ENCODE measurements at places on chromosomes 5 and 9.

GRCh38 chr5:103005276-103005675 lies 114.7 kb downstream of the GIN1 start:
- no peak for DNase-seq

GRCh38 chr9:93108291-93109041 lies 12.4 kb downstream of the CARD19 start:
- no peak for DNase-seq

- no peak for DNase-seq
Observed at GRCh38 chr5:78361631-78361993, 1.2 kb downstream of the SCAMP1 start.

GRCh38 chr5:42718591-42718990 lies 38.0 kb upstream of the CCDC152 start:
- DNase-seq: peak; percentile 23

DNA sequence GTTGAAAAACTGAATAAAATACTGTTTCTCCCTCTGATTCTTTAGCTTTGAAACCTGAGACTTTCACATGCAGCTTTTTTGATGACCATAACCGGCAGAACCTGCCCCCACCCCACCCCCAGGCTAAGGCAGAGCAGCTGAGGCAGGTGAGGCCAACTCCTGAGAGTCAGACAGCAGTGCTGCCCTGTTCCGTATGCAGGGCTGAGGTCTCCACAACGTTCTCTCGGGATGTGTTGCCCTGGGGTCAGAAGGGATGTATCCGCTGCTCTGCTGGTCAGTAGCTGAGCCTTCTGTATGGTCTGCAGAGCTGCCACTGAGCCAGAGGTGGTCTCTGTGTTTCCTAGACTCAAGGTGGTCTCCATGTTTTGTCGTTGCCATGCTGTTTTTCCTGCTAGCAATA lies 190.5 kb downstream of the AOPEP start:
- DNase-seq: no peak

GRCh38 chr9:114156657-114157421 lies 1.5 kb downstream of the COL27A1 start:
- DNase-seq: peak; percentile 80

- DNase-seq: peak; percentile 62
Observed at GRCh38 chr5:150164211-150164980, 2.2 kb upstream of the CDX1 start.

DNA sequence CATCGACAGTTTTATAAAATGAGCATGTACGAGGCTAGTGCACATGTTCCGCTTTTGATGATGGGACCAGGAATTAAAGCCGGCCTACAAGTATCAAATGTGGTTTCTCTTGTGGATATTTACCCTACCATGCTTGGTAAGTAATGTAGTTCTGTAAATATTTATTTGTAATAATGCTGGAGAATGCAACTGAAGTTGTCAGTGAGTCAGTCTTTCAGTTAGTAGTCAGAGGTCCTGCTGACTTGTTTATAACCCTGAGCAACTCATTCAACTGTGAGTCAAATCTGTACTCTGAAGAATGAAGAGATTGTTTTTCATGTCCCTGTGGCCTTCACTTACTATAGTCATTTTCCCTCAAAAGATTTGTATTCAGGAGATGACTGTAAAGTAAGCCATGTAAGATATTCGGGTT lies 28.4 kb upstream of the GPR150 start:
- peak; percentile 89 for DNase-seq

GRCh38 chr5:41882765-41883164 lies 12.5 kb upstream of the OXCT1 start:
- DNase-seq: no peak

DNA sequence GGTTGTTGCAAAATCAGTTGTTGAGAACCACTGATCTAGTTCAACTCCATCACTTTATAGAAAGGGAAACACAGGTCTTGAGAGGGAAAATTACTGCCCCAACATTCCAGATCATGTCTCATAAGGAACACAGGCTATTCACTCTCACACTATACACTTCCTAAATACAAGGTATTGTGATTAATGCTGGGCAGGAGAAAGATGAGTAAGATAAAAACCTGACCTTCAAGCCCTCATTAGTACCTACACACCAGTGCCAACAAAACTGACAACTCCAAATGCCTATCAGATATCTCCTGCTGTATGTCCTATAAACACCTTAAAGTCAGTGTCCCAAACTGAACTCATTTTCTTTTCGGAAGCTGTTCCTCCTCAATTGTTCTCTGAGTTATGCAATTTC lies 8.2 kb downstream of the GNE start:
- no peak for DNase-seq

DNA sequence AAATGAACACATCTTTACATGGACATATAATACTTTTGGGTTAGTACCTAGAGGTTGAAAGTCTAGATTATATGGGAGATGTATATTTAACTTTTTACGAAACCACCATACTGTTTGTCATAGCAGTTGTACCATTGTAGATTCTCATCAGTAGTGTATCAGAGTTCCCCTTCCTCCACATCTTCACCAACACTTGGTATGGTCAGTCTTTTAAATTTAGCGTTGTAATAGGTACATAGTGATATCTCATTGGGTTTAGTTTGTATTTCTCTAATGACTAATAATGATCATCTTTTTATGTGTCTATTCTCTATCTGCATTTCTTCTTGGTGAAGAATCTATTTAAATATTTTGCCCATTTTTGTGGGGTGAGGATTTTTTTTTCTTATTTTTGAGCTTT lies 137.5 kb downstream of the NR3C1 start:
- DNase-seq: no peak

- DNase-seq: no peak
Observed at GRCh38 chr9:133704711-133705181, 33.4 kb downstream of the SARDH start.

GRCh38 chr9:9905736-9906135 lies 707.1 kb downstream of the PTPRD start:
- no peak for DNase-seq

GRCh38 chr9:19102181-19102630 lies 498 bp downstream of the HAUS6 start:
- DNase-seq: no peak

DNA sequence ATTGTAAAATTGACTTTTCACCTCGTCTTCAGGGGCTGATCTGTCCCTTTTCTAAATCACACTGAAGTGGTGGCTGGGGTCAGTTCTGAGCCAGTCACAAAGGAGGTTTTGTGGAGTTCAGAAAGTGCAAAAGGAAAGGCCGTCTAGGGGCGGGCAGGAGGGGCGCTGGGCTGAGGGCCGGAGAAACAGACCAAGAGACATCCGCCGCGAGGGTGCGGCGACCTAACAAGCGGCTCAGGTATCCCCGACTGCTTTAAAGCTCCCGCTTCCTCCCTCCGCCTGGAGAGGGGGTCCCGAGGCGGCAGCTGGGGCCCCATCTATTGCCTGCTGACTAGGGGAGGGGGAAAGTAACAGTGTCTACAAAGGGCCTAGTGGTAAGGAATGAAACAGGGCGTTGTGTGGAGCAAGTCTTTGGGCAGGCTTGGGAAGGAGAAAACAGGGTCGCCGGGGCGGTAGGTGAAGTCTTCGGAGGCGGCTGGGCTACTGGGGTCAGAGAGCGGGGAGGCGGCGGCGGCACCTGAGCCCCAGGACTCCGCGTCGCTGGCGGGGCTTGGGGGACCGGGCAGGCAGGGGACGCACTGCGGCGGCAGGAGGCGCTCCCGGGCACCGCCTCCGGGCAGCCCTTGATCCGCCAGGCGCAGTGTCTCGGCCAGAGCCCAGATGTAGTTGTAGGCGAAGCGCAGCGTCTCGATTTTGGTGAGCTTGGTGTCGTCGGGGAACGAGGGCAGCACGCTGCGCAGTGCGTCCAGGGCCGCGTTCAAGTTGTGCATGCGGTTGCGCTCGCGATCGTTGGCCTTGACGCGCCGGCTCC lies 950 bp downstream of the NEUROG1 start:
- peak; percentile 7 for DNase-seq

DNA sequence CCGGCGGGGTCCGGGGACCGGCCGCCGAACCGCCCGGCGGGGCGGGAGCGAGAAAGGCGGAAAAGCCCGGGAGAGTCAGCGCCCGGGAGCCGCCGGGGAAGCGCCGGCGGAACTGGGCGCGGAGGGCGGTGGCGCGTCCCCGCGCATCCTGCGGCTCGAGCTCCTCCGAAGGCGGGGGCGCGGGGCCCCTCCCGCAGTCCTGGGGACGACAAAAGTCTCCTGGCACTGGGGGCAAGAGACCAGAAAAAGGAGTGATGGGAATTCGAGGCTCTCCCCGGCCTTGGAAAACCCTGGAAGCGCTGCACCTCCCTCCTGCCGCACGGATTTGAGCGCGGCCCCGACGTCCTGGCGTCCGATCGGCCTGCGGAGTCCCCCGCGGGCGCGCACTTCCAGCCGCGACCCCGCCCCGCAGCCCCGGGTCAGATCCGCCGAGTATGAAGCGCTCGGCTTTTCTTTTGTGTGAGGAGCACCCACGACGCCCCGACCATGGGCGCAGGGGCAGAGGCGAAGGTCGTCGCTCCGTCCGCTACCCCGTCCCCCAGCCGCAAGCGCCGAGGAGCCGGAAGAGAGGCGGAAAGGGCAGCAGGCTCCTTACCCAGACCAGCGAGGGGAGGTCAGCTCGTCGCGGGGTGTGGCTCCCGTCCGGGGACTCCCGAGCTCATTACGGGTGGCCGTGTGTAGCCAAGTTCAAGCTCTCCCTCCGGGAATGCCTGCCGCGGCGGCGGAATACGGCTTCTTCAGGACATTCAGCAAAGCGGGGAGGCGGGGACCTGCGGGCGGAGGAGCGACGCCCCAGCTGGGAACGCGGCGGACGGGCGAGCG lies at the start of gene EPB41L4A:
TSS of gene EPB41L4A (minus strand) at position 114 of the 822 bp plus-strand sequence. CDS start 238 bp downstream, outside the sequence.
- DNase-seq: peak; percentile 11

DNA sequence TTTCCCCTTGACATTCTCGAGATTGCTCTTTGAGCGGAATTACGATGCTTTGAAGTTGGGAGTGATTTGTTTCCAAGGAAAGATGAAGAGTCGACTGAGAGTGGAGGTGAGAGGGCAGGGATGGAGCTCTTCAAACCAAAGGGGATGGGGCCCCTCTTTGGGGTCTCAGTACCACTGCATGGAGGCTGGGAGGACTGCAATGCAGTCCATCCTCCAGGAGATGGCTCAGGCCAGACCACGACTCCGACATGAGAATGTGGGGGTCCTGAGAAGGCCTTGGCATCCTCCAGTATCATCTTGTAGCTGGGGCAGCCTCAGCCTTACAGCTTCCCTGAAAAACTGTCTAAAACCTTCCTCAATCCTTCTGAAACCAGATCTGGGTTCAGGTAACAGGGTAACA lies 51.1 kb upstream of the CDKN2AIPNL start:
- no peak for DNase-seq

- peak; percentile 97 for DNase-seq
Observed at GRCh38 chr9:127049044-127049443, 73.4 kb downstream of the ANGPTL2 start.

- DNase-seq: no peak
Observed at GRCh38 chr5:17817990-17818389, 183.7 kb downstream of the TAF11L14 start.

GRCh38 chr9:124782661-124783574 lies 6.0 kb downstream of the OLFML2A start:
- DNase-seq: no peak

DNA sequence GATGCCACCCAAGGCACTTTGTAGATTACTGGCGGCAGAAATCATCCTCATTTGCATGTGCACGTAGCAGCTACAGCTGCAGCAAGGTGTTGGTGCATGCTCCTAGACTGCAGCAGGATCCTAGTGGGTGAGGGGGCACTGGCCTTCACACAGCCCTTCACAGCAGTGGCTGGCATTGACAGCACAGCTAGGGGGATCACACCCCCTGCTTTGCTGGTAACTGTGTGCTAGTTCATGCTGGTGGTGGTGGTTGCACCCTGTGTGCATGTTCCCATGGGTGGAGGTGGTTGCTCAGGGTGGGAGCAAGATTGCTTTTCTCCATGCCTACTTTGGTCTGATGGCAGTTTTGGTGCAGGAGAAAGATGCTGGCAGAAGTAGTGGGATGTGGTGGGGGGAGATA lies 1695.1 kb upstream of the CDH6 start:
- no peak for DNase-seq

DNA sequence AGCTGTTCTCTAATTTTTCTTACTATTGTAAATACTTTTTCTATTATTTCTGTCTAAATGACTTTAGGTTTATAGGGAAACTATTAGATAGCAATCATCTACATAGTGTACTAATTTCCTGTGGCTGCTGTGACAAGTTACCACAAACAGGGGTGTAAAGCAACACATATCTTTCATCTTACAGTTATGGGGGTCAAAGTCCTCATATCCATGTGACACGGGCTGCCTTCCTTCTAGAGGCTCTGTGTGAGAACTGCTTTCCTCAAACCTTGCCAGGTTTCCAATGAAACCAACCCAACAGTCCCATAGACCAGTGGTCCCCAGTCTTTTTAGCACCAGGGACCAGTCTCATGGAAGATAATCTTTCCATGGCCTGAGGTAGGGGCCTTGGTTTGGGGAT lies 189.1 kb downstream of the ROR2 start:
- no peak for DNase-seq

Data from fibroblast of mammary gland (primary cell).